Naive thymus-derived CD8-positive, alpha-beta T cell (primary cell): ENCODE measurements at places on chromosomes 1 and 21.

DNA sequence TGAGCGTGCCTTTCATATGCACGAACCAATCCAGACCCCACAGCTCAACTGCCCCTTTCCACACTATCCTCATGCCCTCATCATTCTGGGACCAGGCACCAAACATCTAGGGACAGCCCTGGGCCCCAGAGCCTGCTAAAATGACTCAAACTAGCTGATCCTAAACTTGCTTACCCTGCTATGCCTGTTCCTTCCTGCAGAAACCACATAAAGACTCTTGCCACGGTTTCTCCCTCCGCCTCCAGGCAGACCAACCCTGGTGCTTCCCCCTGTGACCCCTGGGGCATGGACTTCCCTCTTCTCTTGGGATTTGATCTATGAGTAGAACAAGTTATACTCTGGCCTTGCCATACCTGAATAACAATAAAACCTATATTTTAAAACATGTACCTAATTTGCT is 138.0 kb upstream of the CD34 start:
- DNase-seq = no peak

GRCh38 chr1:43256675-43257570 is 12.9 kb upstream of the TMEM125 start:
- DNase-seq = no peak

- DNase-seq = no peak
These were observed 234.5 kb upstream of the NEGR1 start for GRCh38 chr1:72516826-72517225.

DNA sequence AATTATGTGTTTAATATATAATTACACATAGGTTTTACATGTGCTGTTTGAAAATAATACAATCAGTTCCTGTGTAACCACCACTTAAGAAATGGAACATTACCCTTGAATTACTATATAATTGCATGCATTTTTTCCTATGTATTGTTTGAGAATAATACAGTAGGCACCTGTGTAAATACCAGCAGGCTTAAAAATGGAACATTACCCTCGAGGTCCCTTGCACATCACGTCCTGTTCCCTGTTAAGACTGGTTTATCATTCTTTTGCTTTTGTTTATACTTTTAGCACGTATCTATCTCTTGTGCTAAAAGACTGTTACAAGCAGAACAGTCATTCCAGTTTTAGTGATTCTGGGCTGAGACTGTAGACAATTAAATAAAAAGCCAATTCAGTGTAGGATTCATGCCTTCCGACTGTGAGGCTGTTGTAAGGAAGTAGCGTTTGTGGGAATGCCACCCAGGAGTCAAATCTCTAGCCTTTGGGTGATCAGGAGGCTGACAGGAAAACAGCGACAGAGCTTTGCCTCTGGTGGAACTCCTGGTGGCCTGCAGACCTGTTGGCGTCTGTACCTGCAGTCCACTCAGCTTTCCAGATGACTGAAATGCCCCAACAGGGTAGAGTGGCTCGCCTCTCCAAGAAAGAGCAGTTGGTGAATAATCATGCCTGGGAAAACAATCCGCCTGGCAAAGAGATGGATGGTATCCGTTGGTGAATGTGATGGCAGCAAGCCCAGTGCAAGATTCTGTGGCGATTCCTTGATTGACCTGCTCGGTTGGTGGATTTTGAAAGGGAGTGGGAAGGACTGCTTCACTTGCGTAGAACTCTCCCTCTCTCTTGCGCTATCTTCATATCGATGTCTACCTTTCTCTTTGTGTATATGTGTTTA is 58.0 kb downstream of the DISC1 start:
- no peak for DNase-seq

GRCh38 chr1:68129536-68130250 is 79.3 kb upstream of the DIRAS3 start:
- DNase-seq = no peak

- DNase-seq = no peak
These were observed 2.5 kb downstream of the SLC26A9 start for GRCh38 chr1:205940710-205941109.

GRCh38 chr1:178541829-178542553 is 29.1 kb downstream of the TEX35 start:
- peak; percentile 25 for DNase-seq

GRCh38 chr1:201925301-201925567 is 21.1 kb downstream of the LMOD1 start:
- DNase-seq = no peak

DNA sequence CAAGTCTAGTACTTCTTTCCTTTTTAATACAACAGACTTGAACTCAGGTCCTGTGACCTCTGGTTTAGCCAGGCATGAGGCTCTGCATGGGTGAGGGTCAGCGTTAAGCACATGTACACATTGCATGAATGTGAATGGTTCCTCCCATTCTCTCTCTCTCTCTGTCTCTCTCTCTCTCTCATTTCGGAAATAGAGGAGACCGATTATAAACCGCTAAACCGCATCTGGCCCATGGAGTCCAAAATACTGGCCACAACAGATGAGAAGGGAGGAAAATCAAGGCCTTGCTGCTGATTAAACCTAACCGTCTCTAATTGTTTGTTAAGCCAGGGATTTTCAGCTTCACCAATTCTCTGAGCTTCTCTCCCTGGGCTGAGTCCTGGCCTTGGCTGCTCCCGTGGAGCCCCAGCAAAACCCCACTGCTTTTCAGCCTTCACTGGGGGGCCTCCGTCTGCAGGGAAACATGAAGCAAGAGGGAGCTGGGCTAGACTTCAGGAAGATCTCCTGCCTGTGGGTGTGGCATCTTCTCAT is 6.6 kb downstream of the RSPO1 start:
- DNase-seq = no peak

- DNase-seq = no peak
These were observed 3.9 kb downstream of the NEGR1 start for GRCh38 chr1:72278461-72278860.

DNA sequence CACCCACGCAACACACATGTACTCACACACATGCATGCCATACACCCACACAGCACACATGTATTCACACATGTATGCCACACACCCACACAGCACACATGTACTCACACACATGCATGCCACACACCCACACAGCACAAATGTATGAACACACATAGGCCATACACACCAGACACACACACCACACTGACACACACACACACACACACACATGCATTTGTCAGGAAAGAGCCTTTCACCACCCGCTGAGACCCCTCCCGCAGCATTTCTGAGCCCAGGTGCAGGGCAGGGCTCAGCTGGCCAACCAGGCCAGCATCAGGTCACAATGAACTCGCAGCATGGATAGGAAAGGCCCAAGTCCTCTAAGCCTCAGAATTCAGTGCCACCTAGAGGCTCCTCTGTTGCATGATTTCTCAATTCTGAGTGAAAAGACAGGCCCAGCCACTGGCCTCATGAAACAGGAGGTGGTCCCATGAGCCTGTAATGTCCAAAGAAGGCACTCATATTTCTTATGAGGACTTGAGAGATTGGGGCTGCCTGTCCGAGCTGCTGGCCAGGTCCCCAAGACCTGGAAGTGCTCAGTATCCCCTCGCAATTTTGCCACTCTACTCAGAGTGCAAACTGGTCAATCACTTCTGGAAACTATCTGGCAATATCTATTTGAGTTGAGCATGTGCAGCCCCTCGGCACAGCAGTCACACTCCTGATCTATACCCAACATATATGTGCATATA is 57.3 kb downstream of the PSMG1 start:
- DNase-seq = no peak

GRCh38 chr1:35500439-35500838 is 56.8 kb downstream of the KIAA0319L start:
- no peak for DNase-seq

GRCh38 chr1:244047621-244048255 is 3.3 kb upstream of the ZBTB18 start:
- peak; percentile 96 for DNase-seq

DNA sequence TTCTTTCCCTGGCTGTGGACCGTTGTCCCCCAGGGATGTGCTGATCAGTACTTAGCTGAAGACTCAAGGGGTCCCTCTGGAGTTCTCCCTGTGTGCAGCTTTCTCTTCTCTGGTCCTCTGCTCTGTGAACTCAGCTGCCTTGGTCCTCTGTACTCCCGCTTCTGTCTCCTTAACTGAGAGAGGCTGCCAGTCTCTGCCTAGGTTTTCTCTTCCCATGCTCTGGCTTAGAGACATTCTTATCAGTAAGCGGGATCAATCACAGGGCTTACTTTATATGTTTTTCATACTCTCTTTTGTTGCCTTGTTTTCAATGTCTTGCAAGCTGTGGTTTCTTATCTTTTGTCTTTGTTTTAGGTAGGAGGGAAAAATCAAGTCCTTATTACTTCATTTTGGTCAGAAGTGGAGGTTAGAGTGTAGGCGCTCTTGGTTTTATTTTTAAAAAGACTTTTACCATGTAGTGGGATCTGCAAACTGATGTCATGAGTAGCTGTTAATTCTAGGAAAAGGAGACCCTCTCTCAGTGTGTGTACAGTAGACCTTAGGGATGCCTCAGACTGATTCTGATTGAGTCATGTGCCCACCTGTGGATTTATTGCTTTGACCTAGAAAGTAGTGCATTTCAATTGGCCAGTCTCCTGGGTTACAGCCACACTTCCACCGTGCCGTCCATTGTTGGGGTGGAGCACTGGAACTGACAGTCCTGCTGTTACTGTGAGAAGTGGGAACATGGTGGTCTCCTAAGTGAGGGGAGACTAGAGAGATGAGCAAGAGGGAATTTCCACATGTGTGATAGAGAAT is 46.6 kb downstream of the TTC3 start:
- no peak for DNase-seq

DNA sequence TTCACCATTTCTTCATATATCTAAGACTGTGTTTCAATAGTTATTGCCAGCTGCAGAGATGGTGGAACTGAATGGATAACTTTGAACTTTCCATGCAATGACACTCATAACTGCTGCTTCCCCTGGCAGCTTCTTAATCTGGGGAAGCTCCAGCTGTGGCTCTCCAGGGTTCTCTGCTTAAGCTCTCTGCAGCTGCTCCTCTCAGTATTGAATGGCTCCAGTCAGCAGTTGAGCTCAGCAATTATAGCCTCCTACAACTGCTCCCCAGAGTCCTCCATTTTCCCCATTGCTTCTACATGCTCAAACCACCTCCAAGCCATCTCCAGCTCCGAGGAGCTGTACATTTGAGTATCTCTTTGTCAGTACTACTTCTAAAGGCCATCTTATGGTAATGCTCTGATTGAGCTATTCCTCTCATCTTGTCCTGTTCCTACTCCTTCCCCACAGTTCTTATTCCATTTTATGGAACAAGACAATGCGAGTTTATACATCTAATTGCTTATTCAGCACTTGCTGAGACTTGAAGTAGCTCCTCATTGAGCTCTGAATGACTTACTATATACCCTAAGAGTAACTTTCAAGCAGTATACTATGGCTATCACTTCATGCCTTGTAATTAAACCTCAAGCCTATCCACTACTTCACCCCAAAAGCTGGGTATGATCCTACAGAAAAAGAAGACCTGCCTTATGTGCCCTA is 362.4 kb downstream of the NEGR1 start:
- DNase-seq = no peak

GRCh38 chr1:11629184-11630016 is 24.8 kb downstream of the FBXO2 start:
- no peak for DNase-seq

DNA sequence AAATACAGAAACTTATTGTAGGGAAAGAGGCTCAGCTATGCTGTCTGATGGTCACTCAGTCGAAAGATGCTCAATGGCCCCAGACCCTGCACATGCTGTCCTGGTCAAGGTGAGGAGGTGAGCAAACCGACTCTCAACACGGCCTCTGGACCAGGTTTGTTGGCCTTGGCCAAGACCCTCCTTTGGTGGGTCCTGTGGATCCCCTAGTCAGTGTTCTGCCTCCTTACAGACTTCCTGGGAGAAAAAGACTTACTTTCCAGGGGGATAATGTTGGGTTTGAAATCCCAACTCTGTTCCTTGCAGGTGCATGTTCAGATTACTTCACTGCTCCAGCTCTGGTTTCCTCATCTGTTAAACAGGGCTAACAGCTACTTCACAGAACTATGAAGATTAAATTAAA is 53.8 kb downstream of the FAM78B start:
- no peak for DNase-seq

- no peak for DNase-seq
These were observed 418.5 kb downstream of the PTPRC start for GRCh38 chr1:199057322-199057721.

GRCh38 chr1:157993918-157994605 is 617 bp downstream of the KIRREL1 start:
- DNase-seq = no peak

DNA sequence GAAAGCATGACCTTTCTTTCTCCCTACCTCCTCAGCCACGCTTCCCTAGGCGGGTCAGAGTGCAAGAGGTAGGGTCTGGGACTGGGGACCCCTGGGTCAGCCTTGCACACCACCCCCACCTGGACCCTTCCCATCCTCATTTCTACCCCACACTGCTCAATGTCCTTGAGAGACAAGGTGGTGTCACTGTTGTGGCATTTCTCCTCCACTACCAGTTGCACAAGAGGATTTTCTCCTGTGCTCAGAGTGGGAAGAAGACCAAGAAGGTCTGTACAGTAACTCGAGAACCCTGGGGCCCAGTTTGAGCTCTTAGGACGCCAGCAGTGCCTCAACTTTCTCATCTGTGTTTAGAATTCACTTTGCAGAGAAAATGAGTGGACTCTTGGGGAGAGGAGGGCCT is 49.4 kb upstream of the CD34 start:
- no peak for DNase-seq

- DNase-seq = no peak
These were observed 3.7 kb upstream of the PMVK start for GRCh38 chr1:154940213-154940560.

- no peak for DNase-seq
These were observed 26.4 kb upstream of the SMYD3 start for GRCh38 chr1:246533371-246533905.

- DNase-seq = no peak
These were observed 1.3 kb downstream of the CRTC2 start for GRCh38 chr1:153956997-153957715.

- DNase-seq = no peak
These were observed 111.7 kb downstream of the GLUL start for GRCh38 chr1:182279724-182280503.

- DNase-seq = no peak
These were observed 1.5 kb downstream of the RGS18 start for GRCh38 chr1:192159781-192160180.

- no peak for DNase-seq
These were observed 37.6 kb upstream of the IL19 start for GRCh38 chr1:206732992-206733391.

DNA sequence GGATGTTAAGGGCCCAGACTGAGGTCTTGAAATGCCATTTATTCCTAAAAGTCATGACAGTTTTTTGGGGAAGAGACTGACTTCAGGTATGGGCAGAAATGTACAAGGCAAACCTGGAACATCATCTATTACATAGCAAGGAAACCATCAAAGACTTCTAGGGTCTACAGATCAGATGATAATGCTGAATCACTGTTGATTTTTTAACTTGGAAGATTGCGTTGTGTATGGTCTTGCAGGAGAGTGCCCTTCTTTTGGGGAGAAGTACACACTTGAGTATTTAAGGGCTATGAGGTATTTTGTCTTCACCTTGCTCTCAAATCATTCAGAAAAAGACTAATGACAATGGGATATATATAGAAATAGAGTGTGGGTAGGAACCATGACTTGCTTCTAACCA is 15.4 kb upstream of the RD3 start:
- no peak for DNase-seq
